Esophagus squamous epithelium (tissue), 5 donors: ENCODE measurements at places on chromosomes 3 and 15.

DNA sequence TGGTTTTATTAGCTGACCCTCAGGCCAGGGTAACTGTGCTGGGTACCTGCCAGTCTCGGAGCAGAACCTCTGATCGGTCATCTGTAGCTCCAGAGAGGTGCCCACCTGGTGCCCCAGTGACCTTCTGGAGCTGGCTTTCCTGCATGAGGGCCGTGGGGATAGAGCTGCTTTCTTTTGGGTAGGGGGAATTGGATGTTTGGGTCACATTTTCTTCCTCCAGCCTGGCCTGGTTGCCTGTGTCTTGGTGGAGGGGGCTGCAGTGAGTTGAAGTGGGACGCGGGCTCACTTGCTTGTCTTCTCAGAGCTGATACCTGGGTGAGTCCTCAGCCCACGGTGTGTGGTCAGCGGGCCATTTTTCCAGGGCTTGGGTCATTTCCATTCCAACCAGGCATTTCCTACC, 2.6 kb downstream of the ZNF710 start:
- no peak for DNase-seq

DNA sequence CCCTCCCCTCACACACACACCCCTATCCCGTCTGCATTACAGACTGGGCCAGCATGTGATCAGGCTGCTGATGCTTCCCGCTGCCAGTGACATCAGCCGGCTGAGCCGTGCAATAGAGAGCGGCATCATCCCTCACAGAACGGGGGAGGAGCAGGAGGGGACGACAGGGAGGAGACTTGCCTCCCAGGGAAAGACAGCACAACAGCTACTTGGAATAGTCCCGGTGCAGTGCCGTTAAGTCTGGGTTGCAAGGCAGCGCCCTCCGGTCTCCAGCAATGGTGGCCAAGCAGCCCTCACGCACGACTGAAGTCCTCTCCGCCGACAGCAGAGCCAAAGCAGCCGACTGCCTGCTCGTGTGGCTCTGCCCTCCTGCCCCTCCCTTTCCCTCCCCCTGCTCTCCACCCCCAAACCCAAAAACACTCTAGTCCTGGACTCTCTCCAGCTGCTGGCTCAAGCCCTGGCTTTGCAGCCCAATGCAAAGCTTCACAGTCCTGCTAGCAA, 31.5 kb upstream of the RPS17 start:
- no peak for DNase-seq

- DNase-seq: no peak
Measured at GRCh38 chr3:151971814-151972579, 98.6 kb downstream of the SUCNR1 start.

DNA sequence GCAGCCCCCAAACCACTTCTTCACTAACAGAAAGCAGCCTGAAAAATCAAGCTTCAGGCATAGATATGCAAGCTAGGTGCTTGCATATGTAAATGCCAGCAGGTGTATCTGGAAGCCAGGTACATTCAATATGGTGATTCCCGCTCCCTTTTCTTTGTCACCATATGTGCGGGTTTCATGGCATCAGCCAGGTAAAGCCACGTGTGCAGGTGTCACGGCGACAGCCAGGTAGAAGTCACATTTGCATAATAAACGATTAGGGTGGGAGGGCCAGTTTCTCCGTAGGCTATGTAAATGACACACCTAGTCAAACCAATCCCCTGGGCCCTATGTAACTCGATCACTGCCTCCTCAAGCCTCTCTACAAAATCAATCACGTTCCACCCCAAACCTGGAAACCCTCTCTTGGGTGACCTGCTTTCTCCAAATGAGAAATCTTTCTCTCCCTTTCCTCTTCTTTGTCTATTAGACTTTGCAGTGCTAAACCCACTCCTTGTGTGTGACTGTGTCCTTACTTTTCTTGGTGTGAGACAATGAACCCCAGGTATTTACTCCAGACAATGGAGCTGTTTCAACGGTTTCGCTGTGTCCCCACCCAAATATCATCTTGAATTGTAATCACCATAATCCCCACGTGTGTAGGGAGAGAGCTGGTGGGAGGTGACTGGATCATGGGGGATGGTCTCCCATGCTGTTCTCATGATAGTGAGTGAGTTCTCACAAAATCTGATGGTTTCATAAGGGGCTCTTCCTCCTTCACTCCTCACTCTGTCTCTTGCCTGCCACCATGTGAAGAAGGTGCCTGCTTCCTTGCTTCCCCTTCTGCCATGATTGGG, 44.6 kb downstream of the ONECUT1 start:
- no peak for DNase-seq

DNA sequence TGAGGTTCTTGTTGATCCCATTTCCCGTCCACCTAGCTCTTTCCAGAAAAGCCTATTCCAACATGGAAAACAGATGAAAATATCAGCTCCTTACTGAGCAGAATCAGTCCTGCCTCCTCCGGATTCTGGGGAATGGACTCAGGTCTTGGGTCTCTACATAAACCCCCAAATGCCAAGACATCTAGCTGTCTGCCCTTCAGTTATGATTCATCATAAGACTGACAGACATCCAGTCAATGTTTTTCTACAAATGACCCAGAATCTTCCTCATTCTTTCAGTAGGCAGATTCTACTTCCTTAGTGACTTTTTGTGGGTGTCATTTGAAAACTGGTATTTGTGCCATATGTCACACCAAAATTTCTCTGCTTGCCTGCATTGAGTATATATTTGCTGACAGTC, 103.0 kb upstream of the TGFBR2 start:
- no peak for DNase-seq

GRCh38 chr15:66291816-66292570, 1.4 kb upstream of the DIS3L start:
- DNase-seq: no peak

DNA sequence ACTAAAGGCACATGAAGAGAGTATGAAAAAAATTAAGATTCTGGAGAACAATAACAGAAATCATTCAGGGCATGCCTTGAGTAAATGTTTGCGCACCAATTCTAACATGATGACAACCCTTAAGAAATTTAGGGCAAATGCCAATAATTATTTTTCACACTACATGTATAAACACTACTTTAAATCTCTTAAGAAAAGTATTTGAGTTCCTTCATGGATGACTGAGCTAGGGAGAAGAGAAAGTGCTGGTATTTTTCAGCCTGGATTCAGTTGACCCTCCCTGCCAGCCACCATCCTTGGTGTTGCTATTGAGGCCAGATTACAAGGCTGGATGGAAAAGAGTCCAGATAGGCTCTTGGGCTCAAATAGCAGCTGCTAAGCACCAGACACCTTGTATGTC, 8.0 kb upstream of the EID1 start:
- DNase-seq: no peak

GRCh38 chr3:16982460-16982859, 97.7 kb downstream of the PLCL2 start:
- no peak for DNase-seq

DNA sequence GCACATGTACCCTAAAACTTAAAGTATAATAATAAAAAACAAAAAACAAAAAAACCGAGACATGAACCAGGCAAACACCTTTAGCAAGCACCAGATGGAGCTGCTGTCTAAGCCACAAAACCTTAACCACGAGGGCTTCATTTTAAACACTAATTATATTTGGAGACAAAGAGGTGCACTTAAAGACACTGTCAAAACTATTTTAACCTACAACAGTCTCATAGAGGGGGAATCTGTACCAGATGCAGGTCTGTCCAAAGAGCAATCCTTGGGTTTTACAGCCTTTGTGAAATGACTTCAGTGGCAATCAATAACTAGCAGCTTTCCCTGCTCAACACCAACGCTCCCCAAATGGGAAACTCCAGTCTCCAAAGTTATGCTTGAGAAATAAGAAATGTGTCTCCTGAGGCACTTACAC, 115.7 kb upstream of the TSPAN3 start:
- DNase-seq: no peak

GRCh38 chr3:123105201-123106189, 38.7 kb downstream of the PDIA5 start:
- no peak for DNase-seq

- DNase-seq: no peak
Measured at GRCh38 chr3:148648685-148649352, 48.9 kb upstream of the AGTR1 start.

GRCh38 chr3:54649551-54649950, 278.3 kb downstream of the LRTM1 start:
- no peak for DNase-seq

DNA sequence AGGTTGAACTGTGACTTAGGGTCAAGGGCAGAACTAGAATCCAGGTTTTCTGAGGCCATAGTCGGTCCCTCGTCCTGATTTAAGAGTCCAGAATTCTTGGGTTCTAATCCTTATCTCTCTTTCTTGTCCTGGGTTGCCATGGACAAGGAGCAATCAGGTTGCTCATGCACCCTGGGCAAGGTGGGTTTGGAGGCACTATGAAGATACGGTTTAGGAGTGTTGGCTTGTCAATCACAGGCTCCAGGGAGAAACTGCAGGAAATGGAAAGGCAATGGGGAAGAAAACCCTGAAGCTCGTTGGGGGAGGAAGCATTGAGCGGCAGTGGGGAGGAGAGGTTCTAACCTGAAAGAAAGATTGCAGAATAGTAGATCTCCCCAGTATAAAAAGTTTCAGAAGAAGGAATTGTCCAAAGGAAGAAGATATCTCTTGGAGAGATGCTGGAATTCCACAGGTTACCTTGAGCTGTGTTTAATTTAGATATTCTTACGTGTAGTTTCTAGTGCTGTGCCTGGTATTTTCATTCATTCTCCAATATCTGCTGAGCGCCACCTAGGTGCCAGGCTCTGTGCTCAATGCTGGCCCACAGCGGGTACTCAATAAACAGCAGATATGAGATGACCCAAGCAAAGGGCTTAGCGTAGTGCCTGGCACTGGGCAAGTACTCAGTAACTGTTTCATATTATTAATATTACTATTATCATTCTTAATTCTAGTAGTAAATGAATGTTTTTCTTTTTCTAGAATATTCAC, 2.0 kb downstream of the ACAN start:
- no peak for DNase-seq

- no peak for DNase-seq
Measured at GRCh38 chr3:57637391-57637790, 40.2 kb upstream of the ARF4 start.

DNA sequence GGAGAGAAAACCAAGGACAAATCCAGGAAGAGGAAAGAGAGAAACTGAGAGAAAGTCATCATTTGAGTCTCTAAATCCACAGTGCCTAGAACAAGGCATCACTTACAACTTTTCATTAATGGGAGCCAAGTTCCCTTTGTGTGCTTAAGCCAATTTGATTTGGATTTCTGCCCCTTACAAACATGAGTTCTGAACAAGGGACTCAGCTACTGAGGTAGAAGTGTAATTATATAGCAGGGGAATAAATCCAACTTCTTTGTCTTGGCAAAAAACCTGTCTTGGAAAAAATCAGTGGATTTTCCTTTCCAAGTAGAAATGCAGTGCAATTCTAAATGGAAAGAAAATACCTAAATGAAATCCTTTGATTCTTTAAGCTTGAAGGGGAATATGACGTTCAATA, 307.2 kb upstream of the CNTN3 start:
- DNase-seq: no peak

GRCh38 chr3:8450618-8451017, 51.0 kb upstream of the LMCD1 start:
- DNase-seq: no peak

DNA sequence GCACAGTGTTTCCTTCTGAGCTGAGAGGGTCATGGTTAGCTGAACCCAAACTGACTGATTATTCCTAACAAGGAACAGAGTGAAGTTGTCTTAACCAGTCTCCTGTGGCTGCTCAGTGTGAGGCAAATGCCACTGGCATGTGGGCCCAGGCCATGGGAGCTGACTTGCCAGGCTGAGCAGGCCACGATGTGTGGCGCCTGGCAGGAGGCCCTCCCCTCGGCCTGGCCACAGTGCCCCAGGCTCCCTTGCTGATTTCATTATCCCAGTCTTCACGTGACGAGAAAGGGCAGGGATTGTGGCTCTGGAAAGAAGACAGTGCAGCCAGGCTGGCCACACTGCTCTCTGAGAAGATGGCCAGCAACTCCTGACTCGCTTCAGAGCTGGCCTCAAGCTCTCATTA, 58.8 kb downstream of the SLCO2A1 start:
- DNase-seq: no peak

GRCh38 chr15:101025896-101026631, 106.9 kb downstream of the LRRK1 start:
- DNase-seq: no peak

DNA sequence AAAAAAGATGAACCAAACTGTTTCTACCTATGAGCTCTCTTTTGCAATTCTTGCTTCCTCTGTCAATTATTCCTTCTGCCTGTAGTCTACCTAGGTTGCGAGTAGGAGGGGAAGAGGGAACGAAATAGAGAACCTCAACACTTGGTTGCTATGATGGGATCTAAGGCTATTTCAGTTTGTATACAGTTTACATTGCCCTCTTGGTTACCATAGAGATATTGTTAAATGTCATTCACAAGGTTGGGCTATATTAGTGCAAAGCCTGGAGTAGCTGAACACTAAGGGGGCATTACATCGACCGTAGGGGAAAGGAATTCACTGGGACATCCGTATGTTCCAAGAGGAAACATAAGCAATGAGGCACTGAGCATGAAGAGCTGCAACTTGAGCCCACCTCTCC, 276.9 kb downstream of the GBE1 start:
- no peak for DNase-seq

DNA sequence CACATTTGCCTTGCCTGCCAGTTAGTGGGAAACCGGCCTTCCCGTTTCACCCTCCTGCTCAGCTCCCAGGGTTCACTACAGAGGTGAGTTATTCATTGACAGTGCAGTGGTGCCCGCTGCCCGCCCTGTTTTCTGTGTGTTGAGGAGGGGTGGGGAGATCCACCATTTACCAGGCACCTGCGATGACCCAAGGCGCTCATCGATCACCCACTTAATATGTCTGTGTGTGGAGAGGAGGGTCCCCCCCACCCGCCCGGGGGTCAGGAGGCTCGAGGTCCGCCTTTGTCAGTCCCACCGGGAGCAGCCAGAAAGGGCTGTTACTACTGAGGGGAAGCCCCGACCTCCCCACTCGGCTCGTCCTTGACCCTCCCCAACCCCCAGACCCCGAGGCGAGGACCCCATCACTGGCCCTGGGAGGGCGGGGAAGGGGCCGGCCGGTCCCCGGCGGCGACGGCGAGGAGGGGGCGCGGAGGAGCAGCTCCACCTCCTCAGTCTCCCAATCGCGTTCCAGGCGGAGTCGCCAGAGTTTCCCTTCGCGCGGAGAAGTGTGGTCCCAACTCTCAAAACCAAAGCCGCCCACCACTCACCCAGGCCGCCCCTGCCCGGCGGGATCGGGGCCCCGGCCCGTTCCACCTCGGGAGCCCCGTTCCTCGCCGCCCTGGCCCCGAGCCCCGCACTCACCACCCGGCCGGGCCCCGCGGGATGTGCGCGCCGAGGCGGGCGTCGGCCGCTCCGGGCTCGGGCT, 1.1 kb downstream of the PLXNB1 start:
- DNase-seq: no peak

GRCh38 chr3:194326192-194326967, 24.7 kb downstream of the CPN2 start:
- no peak for DNase-seq

GRCh38 chr3:113243071-113243470, 31.7 kb downstream of the BOC start:
- DNase-seq: no peak

- no peak for DNase-seq
Measured at GRCh38 chr15:100730129-100730528, 127.7 kb downstream of the ASB7 start.

- DNase-seq: no peak
Measured at GRCh38 chr3:34619990-34620389, 821.6 kb downstream of the PDCD6IP start.

- DNase-seq: no peak
Measured at GRCh38 chr3:107416138-107416537, 38.9 kb downstream of the CCDC54 start.

GRCh38 chr15:79329171-79329611, 18.3 kb downstream of the TMED3 start:
- no peak for DNase-seq

- DNase-seq: no peak
Measured at GRCh38 chr3:148791920-148792319, 35.7 kb upstream of the CPB1 start.

GRCh38 chr15:74382004-74382816, 14.8 kb upstream of the CYP11A1 start:
- DNase-seq: no peak
